ENCODE measurements at places on chromosomes 3 and 15.
A peak's percentile ranks its signal among the peaks of the same experiment; 100 is the strongest.

- H3K4me3 ChIP-seq: no peak overlapping the region
- H3K27ac ChIP-seq: no peak overlapping the region
- DNase-seq: no peak
- peaks cover 6% of the 10 kb centered on the region for H3K36me3 ChIP-seq
Measured at GRCh38 chr15:41948490-41948889, 23.9 kb downstream of the EHD4 start.

DNA sequence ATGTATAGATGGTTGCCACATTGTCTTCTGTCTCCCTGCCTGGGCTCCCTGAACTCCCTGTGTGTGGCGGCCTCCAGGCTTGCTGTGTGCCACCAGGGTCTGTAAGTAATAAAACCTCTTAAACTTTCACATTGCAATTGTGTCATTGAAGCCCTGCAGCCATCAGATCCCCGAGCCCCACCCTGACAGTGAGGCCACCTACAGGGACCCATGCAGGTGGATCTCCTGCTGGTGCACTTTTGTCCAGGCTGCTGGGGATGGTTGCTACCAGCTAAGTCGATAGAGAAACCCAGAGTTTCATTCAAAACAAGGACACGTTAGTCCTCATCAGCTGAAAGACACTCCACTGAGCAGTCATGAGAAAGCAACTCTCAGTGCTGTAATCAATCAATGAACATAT lies 133.6 kb upstream of the PRICKLE2 start:
- H3K27ac ChIP-seq: no peak overlapping the region
- no peak overlapping the region for H3K4me3 ChIP-seq
- H3K4me1 ChIP-seq: peaks cover 32% of the 10 kb centered on the region
- no peak for DNase-seq

DNA sequence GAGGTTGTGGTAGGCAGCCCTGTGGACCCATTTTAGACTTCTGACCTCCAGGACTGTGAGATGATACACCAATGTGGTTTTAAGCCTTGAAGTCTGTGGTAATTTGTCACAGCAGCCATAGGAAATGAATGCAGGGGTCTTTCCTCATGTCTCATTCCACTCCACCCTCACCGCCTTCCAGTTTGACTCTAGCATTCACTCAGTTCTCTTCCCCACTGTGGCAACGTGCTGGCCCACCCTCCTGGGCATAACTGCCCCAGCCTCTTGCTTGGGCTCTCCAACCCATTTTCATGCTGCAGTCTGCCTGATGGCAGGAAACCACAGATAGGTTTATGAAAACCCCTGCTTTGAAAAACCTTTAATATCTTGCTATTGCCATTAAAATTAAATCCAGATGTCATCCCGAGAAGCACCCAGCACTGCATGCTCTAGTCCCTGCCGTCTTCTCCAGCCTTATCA lies 7.3 kb upstream of the TRNT1 start:
- no peaks in the 10 kb centered on the region for H3K27me3 ChIP-seq
- H3K36me3 ChIP-seq: no peaks in the 10 kb centered on the region
- peaks cover 2% of the 10 kb centered on the region for H3K4me1 ChIP-seq
- no peak for DNase-seq

GRCh38 chr3:178048768-178049167 lies 487.5 kb upstream of the KCNMB2 start:
- H3K4me1 ChIP-seq: no peaks in the 10 kb centered on the region
- no peaks in the 10 kb centered on the region for H3K27me3 ChIP-seq
- DNase-seq: no peak
- no peaks in the 10 kb centered on the region for H3K36me3 ChIP-seq
- no peak overlapping the region for H3K27ac ChIP-seq
- H3K4me3 ChIP-seq: no peak overlapping the region

- H3K4me3 ChIP-seq: no peak overlapping the region
- H3K36me3 ChIP-seq: peaks cover 3% of the 10 kb centered on the region
Measured at GRCh38 chr3:151265866-151266265, 12.5 kb downstream of the P2RY14 start.

DNA sequence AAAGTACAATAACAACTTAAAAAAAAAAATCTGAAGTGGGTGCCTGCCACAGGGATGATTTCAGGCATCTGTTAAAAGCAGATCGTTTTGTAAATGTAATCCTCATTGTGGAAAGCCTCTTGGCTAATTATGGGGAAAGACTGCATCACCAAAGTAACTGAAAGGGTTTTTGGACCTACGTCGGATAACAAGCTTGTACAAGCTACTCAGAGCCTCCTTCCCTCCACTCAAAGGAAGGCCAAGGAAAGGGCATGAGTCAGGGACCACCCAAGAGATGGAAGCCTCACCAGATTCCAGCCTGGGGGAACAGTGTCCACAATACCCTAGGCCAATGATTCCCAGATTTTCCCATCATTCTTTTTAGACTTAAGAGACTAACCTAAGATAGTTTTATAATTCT lies 84.3 kb downstream of the ATP1B3 start:
- no peaks in the 10 kb centered on the region for H3K4me1 ChIP-seq
- H3K27ac ChIP-seq: no peak overlapping the region
- no peaks in the 10 kb centered on the region for H3K36me3 ChIP-seq
- no peak overlapping the region for H3K4me3 ChIP-seq
- no peak for DNase-seq

DNA sequence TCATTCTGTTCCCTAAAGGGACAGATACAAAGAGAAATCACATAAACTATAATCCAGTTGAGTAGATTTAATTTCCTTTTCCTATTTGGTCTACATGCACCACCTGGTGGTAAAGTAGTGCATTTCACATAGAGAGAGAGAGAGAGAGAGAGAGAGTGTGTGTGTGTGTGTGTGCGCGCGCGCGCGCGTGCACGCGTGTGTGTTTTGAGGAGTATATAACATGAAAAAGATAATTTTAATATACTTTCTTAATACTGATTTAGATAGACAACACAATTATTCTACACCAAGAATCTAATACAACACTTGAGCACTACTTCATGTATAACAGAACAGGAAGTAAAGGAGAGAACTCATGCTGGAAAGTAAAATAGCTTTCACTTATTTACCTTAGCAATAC lies 1.1 kb upstream of the FGF7 start:
- peak overlapping the region; percentile 4 for H3K4me3 ChIP-seq
- H3K4me1 ChIP-seq: peaks cover 4% of the 10 kb centered on the region
- H3K27ac ChIP-seq: no peak overlapping the region
- no peaks in the 10 kb centered on the region for H3K36me3 ChIP-seq
- DNase-seq: peak; percentile 55
- H3K27me3 ChIP-seq: peaks cover 2% of the 10 kb centered on the region

- H3K36me3 ChIP-seq: no peaks in the 10 kb centered on the region
- H3K4me1 ChIP-seq: no peaks in the 10 kb centered on the region
Measured at GRCh38 chr3:189720736-189721417, 89.7 kb downstream of the TP63 start.

Measured in activated CD4-positive, alpha-beta T cell treated with anti-CD3 and anti-CD28 coated beads, Interleukin-2, amount 10 ng/mL, durations not matched to agents 7 days and 5 days (primary cell).